MG63 (cell line): ENCODE measurements at places on chromosomes 5 and 9. TPM values are rescaled to one million over a fixed set of nuclear protein-coding genes. Genes with fewer than 3 reads are reported as not detected.

- DNase-seq, result peak; percentile 38
These were observed 118.4 kb upstream of the PRSS3 start for GRCh38 chr9:33676746-33677505.

DNA sequence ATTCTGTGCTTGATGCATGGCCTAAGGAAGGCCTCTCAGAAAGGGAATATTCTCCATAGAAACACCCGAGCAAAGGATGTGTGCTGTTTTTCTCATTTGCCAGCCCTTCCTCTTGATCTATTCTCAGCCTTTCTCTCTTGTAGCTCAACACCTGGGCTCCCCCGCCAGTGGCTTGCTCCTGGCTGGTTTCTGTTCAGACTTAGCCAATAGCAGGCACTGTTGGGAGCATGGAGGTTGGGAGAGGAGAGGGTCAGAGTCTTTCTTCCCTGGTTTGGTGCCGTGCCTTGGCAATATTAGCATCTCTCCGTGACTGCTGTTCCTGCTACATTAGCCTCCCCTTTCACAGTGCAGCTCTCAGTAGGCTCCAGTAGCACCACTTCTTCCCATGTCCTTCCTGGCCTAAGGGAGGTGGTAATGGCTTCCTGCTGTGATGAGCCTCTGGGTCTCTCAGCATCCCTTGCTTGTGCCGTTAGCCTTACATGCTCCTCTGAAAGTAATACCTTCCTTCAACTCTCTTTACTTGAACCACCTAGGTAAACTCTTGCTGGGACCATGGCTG lies 269.7 kb upstream of the GAS1 start:
- DNase-seq, result no peak

Gene SV2C
- not detected in 2 replicates for total RNA-seq

GRCh38 chr9:137174722-137175293 lies 3.0 kb upstream of the TMEM210 start:
- no peak for DNase-seq

Gene IL9
- not detected in 2 replicates for total RNA-seq

GRCh38 chr9:129919841-129920240 lies 84.6 kb downstream of the USP20 start:
- no peak for DNase-seq

GRCh38 chr5:109937951-109938350 lies 248.2 kb downstream of the MAN2A1 start:
- no peak for DNase-seq
